ENCODE measurements at places on chromosomes 4 and X.

DNA sequence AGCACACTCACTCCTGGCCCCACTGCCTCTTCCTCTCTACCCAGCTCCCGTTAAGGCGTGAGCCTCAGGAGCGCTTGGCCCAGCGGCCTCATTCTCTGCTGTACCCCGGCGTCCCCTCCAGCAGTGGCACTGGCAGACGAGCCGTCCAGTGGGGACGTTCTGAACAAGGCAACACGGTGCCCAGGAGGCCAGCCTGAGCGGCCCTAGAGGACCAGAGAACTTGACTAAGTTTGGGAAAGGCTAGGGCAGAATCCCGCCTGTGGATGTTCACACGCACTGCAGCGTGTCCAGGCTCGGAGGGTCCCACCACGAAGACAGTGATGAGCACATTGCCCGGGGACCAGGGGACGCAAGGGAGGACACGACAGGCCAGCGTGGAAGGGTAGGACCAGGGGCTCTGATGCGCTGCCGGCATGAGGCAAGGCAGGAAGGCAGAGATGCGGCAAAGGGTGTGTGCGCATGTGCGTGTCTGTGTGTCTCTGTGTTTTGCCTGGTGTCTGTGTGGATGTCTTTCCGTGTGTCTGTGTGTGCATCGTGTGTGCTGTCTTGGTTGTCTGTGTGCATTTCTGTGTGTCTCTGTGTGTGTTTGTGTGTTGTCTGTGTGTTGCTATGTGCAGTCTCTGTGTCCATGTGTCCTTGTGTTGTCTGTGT lies 89.4 kb downstream of the ABLIM2 start:
- no peak for DNase-seq

DNA sequence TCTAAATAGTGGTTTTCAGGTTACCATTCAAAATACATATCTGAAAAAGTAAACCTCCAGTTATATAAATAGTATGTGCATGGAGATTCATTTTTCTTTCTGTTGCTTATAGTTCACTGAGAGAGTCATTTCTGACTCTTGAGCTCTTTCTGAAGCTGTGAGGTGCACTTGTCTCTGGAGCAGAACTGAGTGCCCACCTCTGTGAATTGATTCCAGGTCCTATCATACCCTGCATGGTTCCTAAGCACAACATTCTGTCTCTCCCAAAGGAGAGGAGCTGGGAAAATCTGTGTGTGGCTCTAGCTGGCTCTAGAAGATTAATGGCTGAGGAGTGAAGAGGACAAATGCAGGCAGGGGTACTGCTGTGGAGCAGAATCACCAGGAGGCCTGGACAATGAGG lies 161.6 kb upstream of the HCCS start:
- no peak for DNase-seq

DNA sequence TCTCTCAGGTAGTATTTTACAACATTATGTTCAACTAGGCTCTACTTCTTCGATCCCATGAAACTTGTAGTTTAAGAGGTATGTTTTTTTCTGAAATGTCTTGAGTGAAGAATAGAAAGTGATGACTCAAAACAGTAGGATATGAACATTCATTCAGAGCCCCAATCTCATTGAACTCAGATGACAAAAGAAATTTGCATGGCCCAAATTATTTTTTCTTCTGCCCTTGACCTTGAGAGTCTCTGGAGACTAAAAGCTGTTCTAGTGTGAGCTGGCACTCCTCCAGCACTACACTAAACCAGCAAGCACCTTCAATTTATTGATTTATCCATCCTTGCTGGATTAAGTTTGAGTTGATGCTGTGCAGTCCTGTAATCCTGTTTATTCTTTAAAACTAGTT lies 4.0 kb downstream of the DCLK2 start:
- DNase-seq = no peak

DNA sequence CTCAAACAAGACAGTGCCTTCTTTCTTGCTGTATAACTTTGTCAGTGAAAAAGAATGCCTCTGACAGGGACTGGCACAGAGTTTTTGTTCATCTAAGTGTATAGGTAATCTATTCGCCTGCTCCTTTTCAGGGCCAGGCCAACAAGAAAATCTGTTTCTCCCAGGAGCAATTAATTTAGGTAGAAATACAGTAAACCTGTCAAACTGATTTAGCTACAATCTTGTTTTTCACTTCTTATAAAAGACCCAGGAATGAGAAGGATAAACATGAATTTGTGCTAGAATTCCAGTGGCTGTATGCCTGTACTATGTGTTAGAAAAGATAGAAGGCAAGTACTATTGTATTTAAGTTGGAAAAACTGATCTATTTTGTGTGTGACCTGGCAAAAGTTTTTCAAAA lies 6.1 kb downstream of the TMA16 start:
- DNase-seq = no peak

DNA sequence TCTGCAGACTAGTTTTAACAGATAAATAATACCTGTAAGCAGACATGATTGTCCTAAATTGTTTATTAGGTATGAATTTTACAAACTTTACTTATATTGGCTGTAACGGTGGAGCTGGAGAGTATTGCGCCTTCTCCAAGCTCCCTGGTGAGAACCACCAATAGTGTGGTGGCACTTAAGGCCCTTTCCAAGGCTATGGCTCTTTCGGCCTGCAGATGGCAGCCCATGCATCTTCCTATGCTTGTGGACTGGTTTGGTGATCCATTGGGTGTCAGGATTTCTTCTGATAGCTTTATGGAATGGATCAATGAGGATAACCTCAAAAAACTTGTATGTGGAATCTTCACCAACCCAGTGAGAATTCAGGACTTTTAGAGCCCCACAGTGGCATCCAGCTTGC lies 7.8 kb downstream of the LARP1B start:
- DNase-seq = no peak

DNA sequence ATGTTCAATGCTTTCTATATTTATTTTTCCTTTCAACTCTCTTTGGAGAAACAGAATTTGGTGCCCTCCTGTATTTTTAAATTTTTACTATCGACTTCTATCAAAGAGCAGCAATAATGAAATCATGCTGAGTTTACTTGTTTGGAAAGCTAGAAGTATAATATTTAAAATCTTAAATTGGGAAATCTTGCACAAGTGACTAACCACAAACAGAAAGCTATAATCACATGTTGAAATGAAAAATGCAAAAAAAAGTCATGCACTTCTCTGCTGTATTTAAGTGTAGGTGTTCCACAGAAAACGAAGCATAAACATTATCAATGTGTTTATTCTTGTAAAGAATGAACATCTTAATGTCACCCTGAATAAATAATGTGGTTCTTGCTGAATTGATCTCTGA lies 306.1 kb downstream of the PCDH18 start:
- DNase-seq = no peak

- no peak for DNase-seq
These were observed 180.7 kb downstream of the PDGFC start for GRCh38 chr4:156790866-156791265.

DNA sequence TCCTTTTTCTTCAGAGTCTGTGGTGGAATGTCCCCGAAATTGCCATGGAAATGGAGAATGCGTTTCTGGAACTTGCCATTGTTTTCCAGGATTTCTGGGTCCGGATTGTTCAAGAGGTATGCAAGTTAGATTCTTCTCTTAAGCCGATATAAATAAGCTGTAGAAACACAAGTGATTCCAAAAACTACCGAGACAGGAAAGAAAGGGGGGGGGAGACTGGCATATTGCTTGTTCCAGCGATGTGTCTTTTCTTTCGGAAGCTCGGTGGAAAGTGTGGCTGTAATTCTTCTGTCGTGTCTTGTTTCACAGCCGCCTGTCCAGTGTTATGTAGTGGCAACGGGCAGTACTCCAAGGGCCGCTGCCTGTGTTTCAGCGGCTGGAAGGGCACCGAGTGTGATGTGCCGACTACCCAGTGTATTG lies 236.9 kb downstream of the DCTD start:
- DNase-seq = no peak

GRCh38 chrX:16205840-16206239 lies 38.6 kb downstream of the MAGEB17 start:
- no peak for DNase-seq
